ENCODE measurements at places on chromosomes 4 and X.

DNA sequence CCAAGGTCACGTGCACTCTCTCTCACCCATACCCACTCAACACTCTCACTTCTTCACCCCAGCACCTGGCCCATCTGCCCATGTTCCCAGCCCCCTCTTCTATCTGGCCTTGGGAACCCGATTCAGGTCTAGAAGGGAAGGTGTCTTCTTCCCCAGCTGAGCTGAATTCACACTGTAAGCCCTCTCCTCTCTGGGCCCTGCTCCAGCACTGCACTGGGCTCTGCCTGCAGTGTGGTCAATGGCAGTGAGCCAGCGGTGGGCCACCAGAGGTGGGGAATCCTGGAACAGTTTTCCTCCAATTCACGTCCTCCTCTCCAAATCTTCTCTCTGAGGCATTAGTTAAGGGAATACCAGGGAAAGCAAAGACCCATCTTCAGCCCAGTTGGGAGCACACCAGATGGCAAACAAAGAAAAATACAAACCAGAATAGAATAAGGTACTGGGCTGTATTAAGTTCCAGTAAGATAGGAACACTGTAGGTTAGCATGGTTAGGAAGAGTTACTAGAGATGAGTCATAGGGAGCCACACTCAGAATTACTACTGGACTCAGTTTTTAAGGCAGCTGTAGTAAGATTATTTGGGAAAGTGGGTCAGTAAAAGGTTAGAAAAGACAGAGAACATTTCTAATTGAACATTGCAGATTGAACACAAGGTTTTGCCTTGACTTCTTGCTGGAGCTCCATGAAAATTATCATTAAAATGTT, 5.0 kb downstream of the AWAT2 start:
- no peak for DNase-seq

- DNase-seq: no peak
Observed at GRCh38 chrX:72366701-72367454, 61.2 kb upstream of the CITED1 start.

- no peak for DNase-seq
Observed at GRCh38 chr4:140944572-140944971, 188.4 kb upstream of the TBC1D9 start.

DNA sequence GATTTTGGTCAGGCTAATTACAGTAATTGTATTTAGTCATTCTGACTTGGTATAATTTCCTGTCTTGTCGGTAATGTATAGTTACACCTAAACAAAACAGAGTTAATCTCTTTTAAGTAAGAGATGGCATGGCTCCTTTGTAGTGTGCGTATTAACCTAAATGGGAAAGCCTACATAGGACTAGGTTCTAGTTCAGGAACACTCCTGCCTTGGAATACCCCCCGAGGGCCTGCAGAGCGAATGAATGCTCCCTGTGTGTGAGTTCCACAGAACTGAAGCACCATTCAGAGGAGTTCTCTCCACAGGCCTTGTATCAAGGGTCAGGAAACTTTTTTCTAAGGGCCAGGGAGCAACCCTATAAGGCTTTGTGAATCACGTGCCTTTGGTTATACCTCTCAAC, 44.9 kb upstream of the STIM2 start:
- no peak for DNase-seq

- no peak for DNase-seq
Observed at GRCh38 chrX:129945131-129945530, 37.3 kb upstream of the BCORL1 start.

DNA sequence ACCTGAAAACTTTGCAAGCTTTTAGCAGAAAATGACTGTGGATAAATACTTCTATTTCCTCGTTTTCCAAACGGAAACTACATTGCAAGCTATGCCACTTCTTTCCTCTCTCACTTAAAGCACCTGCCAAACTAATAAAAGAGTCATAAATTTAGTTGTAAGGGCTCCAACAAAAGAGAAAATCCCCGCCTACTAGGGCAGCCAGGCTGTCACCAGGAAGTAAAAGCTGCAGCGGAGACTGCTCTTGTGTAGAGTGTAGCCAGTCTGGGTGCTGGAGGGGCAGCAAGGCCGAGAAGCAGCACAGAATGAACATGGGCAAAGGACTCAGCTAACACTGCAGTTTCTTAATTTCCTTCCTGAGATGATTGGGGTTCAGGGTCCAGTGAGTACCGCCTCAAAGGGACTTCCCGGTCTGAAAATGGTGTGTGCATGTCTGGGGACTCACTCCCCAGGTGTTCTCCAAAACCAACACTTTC, 89.3 kb upstream of the MAML3 start:
- DNase-seq: peak; percentile 78

DNA sequence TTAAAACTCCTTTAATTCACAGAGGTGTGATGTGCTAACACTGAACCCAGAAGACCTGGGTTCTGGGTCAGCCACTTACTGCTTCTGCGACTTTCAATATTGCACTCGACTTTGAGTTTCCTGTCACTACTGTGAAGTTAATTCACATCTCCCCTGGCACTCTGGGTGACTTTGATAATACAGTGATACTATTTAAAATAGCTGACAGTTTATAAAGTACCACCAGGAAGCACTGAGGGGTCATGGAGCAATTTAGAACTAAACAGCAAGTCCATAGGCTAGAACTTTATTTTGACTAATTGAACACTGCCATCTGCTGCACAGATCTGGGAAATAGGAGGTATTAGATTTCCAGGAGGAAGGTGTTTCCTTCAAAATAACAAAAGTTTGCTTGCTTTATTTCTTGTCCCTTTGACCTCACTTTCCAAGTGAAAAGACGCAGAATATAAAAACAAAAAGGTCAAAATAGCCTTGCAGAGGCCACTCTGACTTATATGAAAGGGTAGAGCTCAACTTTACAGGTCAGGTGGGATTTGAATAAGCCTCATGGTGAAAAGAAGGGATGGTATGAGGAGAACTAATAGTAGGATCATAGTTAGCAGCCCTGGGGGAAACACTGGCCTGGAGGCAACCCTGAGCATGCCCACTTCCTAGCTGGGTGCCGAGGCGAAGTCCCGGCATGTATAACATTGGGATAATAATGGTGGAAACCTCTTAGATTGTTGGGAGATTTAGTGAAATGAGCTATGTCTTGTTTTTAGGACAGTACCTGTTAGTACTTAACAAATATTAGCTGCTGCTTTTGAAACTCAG, 53.4 kb downstream of the ZNF518B start:
- no peak for DNase-seq

DNA sequence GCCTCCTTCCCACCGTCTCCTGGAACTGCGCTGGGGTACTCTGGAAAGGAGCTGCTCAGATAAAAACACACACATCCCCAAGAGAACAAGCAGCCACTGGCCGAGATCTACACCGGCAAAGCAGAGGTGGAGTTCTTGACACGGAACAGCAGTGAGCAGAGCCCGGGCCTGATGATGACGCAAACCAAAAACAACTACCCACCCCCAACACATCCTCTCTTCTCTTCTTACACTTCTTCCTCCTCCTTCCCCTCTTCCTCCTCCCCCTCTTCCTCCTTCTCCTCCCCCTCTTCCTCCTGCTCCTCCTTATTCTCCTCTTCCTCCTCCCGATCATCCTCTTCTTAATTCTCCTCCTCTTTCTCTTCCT, 4.6 kb downstream of the PNMA5 start:
- no peak for DNase-seq

- no peak for DNase-seq
Observed at GRCh38 chr4:8538076-8538702, 42.0 kb upstream of the GPR78 start.

DNA sequence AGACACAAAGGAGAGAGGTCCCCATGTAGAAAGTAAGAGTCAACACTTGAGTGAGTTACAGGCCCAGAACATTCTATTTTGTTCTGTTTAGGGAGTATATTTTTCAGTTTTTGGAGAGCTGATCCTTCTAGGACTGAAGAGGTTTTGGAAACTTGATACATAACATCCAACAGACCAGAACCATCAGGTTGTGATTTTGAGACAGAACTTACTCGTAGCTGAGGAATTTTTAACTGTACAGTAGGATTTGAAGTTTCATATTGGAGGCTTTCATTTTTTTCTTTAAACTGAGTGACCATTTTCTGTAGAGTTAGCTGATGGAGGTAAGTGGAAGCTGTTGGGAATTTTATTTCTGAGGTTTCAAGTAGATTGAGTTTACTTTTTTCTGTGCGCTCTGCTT, 73.3 kb downstream of the NCAPG start:
- DNase-seq: no peak

DNA sequence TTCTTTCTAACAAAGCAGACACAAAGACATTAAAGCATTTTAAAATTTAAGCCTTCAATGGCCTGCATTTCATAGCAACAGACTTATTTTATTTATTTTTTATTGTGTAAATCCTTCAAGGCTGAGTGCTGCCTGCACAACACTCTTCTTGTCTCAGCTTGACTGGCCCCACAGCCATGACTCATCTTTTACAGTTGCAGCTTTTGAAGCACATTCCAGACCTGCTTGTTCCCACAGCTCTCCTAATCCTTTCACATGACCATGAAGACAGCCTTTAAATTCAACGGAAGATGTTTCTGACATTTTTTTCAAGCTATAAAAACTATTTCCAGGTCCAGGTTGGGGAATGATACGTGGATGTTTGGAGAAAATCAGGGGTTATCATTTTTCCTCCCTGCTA, 276.9 kb upstream of the TACR3 start:
- DNase-seq: no peak

- DNase-seq: no peak
Observed at GRCh38 chr4:15339737-15340136, 88.1 kb upstream of the C1QTNF7 start.

DNA sequence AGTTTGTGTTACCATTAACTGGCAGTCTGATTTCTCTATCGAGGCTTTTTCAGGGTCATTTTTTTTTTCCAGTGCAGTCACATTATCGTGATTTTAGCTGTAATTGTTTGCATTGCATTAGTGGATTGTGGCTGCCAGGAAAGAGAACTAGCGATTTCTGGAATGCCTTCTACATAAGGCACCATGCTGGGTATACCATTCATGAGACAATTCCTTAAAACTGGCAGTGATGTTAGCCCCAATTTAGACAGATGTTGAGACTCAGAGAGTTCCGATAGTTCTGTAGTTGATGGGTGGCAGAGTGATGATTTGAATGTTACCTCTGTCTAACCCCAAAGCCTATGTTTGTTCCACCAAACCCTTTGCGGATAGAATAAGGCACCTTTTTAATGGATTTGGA, 175.4 kb upstream of the TENM3 start:
- DNase-seq: no peak

GRCh38 chr4:130814896-130815295, 1718.9 kb downstream of the C4orf33 start:
- no peak for DNase-seq

DNA sequence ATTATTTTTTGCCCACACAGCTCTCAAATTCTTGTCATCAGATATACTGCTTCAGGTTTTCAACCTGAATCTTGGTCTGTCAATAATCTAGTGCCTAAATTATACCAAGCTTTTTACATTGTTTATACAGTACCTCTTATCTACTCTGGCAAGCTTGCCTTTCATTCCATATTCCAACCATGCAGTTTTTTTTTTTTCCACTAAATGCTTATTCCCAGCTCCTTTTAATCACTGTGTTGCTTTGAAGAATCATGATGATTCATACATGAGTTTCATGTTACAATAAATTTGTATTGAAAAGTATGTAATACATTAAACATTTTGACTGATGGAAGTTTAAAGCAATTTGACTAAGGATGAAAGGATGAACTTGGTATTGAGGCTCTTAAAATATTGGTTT, 949.0 kb downstream of the CCSER1 start:
- DNase-seq: no peak

DNA sequence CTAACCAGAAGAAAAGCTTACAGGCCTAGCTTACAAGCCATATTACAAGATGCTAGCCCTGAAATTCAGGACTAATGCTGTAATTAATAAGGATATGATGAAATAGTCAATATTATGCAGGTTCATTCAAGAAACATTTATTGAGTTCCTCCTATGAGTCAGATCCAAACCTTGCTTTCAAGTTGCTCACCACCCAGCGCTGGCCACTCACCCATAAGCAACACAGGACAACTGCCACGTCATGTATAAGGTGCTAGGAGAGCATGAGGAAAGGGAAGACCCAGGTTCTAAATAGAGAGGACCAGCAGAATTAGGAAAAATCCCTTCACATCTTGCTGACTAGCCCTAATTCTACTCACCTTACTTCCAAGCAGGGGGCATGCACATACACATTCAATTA, 23.3 kb downstream of the MAML3 start:
- no peak for DNase-seq

DNA sequence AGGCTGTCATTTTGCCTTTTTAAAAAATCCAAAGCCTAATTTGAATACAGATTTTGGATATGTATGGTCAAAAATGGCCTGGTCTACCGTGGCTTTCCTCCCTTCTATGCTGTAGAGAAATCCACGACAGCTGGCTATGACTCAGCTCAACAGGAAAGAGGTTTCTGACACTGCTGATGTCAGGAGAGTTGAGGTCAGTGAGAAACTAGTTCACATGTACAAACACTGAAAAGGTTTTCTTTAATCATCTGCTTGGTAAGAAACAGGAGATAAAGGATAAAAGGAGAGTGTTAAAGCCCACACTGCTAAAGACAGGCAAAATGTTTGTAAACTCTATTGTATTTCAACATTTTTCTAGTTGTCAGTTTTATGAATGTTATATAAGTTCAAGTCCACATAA, 113.9 kb downstream of the NYX start:
- DNase-seq: no peak

DNA sequence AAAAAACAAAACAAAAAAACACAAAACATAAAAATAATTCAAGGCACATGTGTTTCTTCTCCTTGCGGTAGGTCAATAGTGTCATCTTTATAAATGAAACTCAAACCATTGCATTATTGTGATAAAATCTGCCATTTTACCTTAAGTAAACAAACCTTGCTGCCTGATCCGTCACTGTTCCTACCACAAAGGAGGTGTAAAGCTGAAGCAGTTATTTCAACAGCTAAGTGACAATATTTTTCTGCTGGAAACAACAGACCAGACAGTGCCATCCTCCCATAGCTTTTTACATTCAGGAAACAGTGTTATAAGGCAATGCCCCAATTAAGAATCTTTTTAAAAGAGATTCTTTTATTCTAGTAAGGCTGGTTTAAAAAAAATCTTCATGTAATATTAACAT, 242.7 kb downstream of the PPP1R2C start:
- DNase-seq: no peak

- no peak for DNase-seq
Observed at GRCh38 chr4:498328-498904, 540 bp downstream of the ZNF721 start.

- no peak for DNase-seq
Observed at GRCh38 chr4:186068581-186069348, at the start of gene TLR3. Gene TLR3 (plus strand): TSS chr4:186069156. CDS start chr4:186076620, 7,464 bp downstream.

- DNase-seq: no peak
Observed at GRCh38 chr4:22434895-22435294, 81.0 kb downstream of the ADGRA3 start.

GRCh38 chr4:141124224-141124623, 9.0 kb downstream of the RNF150 start:
- DNase-seq: no peak

- DNase-seq: no peak
Observed at GRCh38 chr4:26003056-26003455, 89.0 kb downstream of the SMIM20 start.

DNA sequence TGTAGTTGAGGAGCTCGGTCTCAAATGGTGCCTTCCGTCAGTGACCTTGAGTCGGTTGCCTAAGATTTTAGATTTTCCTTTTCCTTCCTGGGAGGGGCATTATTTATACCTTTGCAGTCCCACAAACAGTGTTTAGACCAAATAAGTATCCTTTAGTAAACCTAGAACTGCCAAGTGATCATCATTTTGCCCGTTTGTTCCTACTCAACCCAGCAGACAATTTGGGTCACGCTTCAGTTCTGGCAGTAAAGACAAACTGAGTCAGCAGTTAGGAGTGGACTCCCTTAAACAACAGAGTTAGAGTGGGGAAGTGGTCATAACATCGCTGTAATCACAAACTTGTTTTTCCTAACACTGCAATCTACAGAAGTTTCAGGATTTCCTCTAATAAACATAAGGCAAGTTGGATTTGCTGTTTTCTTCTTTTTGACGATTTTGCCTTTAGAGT, 777 bp upstream of the WDFY3 start:
- DNase-seq: no peak

Measured in DMS79 (cell line).